ENCODE measurements at places on chromosomes 7 and 10.
A peak's percentile ranks its signal among the peaks of the same experiment; 100 is the strongest.

- no peak for DNase-seq
These were observed 1.6 kb downstream of the KNDC1 start for GRCh38 chr10:133161486-133162109.

GRCh38 chr7:34904987-34905386 is 132.3 kb downstream of the DPY19L1 start:
- no peak for DNase-seq

DNA sequence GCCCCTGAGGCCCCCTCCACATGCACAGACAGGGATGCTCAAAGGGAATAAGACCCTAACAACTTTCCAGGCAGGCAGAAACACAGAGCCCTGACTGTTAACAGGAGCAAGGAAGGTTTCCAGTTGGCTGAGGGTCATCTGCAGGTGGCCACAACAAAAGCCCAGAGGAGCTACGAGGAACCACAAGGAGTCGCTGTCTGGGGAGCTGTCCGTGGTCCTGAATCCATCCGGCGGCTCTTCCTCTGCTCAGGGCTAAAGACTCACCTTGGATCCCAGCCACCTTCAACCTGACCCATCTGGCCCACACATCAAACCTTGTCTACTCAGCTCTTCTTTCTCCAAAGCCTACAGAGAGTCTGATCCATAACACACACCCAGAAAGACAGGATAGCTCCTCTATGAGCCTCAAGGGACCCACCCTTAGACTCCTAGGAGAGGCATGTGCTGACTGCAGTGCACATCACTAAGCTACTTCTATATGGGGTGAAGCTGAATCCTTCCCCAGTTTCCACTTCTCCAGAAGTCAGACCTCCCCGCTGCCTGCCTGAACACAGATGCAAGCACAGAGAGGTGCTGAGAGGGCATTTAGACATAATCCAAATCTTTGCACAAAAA is 104.0 kb downstream of the SLIT1 start:
- DNase-seq = no peak

- no peak for DNase-seq
These were observed 15.9 kb downstream of the TMEM209 start for GRCh38 chr7:130189343-130189742.

DNA sequence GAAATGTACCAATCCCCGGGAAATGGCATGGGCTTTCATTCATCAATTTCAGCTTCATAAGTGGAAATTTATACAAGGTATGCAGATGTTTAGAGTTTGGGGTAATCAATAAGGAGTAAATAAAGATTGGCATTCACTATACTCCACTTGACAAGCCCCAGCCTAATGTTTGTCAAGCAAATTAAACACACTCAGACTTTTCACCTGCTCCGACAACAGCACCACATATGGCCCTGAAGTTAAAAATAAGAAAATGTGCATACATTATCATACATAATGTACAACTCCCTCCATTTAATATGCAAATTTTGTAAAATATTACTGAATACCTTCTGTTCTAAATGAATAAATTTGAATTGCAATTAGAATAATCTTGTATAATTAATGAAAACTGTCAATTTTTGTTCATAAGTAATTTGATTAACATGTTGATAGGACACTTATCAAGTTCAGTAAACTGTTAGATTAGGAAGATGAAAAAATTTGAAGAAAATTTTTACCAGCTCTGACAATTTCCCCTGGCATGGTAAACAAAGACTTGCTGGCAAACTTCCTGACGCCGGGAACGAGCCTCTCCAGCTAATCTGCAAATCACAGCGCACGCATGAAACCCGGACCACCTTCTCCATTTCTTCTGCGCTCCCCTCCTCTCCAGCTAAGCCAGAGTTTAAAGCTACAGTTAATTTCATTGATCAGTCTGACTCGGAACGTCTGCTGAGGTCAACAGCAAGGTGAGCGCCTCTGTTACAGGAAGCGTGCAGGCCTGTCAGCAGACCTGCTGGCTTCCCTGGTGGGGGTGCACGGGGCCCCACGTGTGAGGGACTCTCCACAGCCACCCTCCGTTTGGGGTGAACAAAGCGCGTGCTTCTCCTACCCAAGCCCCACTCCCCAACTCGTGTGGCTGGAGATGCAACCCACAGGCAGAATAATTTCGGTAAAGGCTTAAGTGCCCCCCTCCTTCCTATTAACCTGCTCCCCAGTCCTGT is 70.7 kb downstream of the EBF3 start:
- no peak for DNase-seq

GRCh38 chr7:94050046-94050445 is 45.9 kb upstream of the BET1 start:
- DNase-seq = no peak

DNA sequence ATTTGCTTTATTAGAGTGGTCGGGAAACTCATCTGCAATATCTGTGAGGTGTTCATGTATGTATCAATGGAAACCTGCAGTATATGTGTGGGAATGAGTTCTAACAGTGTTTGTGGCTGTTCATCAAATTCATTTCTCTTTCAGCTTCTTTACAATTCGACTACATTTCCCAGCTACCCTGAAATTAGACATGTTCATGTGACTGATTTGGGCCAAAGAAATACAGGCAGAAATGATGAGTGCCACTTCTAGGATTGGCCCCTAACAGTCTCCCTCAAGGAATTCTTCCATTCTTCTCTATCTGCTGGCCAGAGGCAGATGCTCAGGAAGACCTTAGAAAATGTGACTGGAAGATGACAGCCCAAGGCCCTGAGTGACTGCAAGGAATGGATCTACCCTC is 114.8 kb upstream of the WAC start:
- DNase-seq = no peak

DNA sequence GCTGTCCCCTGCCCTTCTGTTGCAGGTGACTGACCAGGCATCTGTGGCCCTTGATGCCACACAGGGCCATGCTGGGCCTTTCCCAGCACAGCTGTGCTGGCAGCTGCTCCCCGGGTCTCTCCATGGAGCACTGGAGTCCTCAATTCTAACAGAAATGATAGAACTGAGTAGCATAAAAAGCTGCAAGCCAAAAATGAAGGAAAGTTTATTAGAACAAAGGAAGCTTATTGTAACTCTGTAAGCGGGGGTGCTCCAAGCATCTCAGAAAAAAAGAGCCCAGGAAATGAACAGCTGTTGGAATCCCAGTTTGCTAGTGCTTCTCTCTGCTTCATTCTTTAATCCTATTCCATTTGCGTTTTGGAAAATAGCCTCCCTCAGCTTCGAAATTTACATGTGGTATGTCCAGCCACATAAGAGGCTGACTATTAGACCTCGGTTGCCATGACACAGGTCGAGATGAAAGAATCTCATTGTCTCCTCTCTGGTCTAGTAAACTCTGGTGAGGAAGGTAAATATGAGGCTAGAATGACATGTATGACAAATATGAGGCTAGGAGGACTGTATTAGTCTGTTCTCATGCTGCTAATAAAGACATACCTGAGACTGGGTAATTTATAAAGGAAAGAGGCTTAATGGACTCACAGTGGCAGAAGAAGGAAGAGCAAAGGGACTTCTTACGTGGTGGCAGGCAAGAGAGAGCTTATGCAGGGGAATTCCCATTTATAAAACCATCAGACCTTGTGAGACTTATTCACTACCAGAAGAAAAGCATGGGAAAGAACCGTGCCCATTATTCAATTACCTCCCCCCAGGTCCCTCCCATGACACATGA is 23.7 kb downstream of the EPDR1 start:
- DNase-seq = no peak

- peak; percentile 24 for DNase-seq
These were observed 118.2 kb downstream of the JAZF1 start for GRCh38 chr7:28062197-28062991.

- DNase-seq = no peak
These were observed 278.1 kb downstream of the TCERG1L start for GRCh38 chr10:131033166-131034085.

DNA sequence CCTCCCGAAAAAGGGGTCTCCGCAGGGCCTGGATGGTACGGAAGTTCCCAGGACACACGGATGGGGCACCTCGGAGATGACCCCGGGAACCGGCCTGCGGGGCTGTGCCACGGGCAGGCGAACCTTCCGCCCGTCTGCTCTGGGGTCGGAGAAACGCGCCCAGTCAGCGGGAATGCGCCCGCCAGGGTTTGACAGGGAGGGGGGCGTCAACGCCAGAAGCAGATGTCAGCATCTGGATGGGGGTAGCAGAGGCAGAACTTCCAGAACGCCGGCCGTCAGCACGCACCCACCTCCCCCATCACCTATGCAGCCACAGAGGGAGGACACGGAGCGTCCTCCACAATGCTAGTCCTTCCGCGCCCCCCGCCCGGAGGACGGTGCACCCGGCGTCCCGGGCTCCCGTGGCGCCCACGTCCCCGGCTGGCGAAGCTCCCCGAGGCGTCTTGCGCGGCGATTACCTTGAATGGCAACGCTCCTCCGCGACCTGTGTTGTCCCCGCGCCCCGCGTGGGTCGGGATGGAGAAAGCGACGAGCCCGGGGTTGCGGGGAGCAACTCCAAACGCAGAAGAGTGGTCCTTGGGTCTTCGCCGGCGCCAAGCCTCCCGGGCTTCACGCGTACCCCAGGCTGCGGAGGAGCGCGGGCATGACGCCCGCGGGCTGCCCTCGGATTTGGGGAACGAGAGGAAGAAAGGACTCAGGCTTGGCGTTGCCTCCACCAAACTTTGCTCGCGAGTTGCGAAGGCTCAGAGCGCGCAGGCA is 561 bp downstream of the FGFR2 start:
- DNase-seq = no peak

DNA sequence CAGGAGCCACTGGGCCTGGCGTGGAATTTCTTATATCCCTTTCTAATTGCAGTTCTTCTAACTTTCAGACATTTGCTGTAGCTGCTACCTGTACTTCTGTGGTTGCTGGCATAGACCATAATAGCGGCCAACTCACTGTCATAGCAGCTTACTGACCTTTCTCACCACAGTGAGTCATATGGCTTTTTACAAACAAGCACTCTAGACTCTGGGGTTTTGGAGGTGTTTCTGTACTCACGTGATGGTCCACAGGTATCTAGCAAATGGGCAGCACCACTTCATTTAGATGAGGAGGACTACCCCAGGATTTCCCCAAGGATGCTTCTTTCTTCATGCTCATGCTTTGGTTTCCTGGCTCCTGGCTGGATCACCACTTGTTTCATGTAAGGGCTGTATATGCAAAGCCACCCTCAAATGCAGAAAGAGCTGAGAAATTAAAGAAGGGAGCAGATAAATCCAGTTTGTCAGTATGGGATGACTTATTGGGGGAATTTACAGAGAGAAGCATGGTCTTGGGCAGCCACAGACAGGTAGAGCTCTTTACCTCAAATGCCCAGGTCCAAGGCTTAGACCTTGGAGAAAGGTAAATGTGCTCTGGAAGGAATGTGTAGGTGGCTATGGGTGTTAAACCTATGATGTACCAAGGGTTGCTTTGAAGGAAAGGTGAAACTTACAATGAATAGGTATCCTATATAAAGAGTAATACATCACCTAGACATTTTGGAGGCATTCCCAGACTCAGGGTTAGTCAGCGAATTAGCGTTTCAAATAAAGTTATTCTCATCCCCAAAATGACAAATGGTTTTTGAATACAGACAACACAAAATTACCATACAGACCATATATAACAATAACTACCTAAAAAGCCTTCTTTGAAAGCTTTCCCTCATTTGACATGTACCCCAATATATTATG is 15.9 kb upstream of the SLC25A16 start:
- peak; percentile 62 for DNase-seq

DNA sequence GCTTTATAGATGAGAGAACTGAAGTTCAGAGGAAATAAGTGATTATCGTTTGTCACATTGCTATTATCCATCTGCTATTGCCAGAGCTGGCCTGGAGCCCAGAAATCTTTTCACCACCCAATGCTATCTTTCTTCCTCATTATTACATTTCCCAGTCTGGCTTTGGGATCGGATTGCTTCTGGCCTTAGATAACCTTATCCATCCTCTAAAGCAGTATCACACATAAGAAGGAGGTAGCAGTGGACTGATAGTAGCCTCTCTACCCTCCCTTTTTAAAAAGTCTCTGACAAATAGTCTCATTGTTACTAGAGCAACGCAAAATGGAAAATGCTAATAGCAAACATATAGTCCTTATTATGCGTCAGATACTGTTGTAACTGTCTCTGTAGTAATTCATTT is 1.3 kb upstream of the CLDN12 start:
- DNase-seq = no peak

DNA sequence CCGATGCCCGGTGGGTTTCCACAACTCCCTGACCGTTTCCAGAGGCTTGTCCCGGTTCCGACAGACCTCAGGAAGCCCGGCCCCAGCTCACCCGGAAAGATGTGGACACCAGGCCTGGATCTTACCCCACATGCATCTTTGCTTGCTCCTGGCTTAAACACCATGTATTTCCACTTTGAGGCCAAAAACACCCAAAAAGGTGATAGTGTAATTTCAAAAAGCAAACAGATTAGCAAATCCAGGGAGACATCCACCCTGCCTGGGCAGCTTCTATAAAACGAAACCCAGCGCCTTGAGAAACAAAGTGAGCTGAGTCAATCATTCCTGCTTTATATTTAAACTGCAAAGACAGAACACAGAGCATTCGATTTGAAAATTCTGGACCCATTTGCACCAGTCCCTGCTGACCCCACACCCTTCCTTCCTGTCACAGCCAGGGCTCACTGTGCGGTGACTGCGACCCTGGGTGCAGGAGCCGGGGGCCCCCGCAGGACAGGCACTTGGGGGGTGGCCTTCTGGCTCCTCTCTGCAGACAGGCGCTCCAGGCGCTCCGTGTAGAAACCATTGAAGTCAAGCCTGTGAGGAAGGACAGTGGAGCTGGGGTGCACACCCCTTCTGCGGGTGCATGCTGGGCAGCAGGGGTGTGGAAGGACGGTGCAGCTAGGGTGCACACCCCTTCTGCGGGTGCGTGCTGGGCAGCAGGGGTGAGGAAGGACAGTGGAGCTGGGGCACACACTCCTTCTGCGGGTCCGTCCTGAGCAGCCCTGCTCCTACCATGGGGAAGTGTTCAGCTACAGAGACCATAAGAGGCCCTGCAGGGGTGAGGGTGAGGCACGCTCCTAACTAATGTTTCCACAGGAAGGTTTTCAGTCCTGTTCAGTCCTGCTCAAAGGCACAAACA is 2.9 kb upstream of the ADAM8 start:
- no peak for DNase-seq

DNA sequence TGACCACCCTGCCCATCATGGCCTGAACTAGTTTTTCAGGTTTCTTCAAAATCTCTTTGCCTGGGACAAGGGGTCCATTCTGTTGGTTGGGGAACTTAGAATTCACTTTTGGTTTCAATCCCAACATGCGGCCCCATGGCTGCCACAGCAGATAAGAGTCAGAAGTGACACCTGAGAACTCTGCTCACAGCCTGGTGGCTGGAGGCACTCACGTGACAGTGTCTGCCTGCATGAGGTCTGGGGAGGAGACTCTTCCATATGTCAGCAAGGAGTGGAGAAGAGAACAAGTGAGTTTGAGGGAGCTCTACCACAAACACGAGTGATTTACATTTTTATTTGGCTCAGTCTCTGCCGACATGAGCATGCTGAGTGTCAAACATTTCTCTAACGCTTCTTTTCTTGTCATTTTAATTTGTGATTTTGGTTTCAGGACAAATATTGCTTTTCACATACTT is 370.4 kb downstream of the TNS3 start:
- no peak for DNase-seq

GRCh38 chr7:32511791-32512190 is 16.5 kb downstream of the AVL9 start:
- no peak for DNase-seq

Measured in gastrocnemius medialis (tissue), 4 donors.